Stimulated activated CD4-positive, alpha-beta T cell treated with anti-CD3 and anti-CD28 coated beads, Interleukin-1b, Interleukin-23, amount 100 ng/mL, for 4 hours (primary cell): ENCODE measurements at places on chromosomes 12 and 14.

GRCh38 chr12:63897931-63898330 lies 53.4 kb downstream of the SRGAP1 start:
- no peak for DNase-seq

DNA sequence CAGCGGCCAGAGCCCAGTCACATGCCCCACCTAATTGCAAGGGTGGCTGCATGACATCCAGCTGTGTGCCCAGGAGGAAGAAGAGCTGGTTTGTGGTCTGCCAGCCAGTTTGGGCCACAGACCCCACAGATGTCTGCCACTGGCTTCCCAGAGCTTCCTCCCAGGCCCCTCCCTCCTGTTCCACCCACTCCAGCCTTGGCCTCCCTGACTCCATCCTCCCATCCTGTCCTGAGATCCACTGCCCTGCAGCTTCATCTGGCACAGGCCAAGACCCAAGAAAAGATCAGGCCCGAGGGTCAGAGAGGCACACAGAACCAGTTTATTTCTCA lies 5.9 kb downstream of the NGB start:
- no peak for DNase-seq

GRCh38 chr12:125148316-125148715 lies 83.1 kb downstream of the AACS start:
- no peak for DNase-seq

- DNase-seq: no peak
Observed at GRCh38 chr14:103141117-103141796, 18.0 kb downstream of the TNFAIP2 start.

GRCh38 chr12:52924764-52925716 lies 20.2 kb upstream of the KRT8 start:
- no peak for DNase-seq

DNA sequence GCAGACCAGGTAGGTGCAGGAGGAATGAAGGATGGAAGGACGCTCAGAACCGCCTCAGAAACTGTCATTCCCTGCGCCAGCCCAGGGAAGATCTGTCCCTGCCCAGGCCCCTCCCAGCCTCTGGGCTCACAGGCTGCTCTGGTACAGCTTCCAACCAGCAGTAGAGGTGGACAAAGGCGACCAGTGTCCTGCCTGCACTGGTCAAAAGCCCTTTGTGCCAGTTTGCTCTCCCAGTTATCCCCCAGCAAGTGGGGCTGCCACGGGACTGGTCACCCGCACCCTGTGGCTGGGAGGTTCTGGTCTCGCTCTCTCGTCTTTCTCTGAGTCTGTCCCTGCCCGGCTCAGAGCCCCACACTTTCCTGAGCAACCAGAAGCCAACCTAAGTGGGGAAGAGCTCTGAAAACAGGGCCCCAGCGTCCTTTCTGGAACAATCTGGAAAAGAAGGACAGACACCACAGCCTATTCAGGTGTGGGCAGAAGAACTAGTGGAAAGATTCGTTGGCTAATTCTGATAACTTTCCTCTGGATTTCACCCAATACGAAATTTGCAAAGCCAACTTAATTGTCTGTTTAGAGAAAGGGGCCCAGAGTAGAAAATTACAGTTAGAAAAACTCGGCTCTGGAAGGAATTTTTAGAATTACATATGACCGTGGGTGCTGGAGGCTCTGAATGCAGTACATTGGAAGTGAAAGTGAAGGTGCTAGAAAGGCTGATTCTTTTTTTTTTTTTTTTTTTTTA lies 21.7 kb downstream of the SNRNP35 start:
- no peak for DNase-seq

DNA sequence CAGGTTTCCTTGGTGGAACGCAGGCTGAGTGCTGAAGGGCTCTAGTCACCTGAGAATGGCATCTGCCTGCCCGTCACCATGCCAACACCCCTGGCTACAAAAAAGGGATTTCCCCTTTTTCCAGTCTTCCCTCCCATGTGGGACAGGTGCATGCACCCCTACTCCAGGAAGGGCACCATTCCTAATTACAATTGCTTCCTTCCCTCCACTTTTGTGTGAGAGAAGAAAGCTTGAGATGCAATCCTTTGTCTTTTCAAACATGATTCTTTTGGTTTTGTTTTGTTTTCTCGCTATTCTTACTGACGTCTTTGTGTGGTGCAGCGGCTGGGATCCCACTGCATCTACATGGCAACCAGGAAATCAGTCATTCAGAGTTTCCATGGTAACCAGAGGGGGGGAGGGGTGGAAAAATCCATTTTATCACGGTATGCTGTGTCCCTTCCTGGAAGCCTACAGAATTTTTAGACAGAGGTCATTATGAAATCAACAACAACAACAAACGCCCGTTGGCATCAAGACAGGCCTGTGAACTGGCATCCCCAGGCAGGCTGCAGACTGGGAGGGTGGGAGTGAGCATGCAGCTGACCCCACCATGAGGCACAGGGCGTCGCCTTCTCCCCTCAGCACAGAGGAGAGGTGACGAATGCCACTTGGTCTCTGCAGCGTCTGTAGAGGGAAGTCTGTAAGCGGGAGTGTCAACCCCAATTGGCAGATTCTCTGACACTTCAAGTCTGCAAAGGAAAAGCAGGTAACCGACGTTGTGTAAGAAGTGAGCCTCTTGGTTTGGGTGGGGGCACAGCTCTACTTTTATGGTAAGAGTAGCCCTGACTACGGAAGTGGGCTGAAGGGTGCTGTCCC lies 13.6 kb upstream of the GNG2 start:
- peak; percentile 78 for DNase-seq

- no peak for DNase-seq
Observed at GRCh38 chr14:62143245-62143644, 381.0 kb downstream of the SNAPC1 start.

DNA sequence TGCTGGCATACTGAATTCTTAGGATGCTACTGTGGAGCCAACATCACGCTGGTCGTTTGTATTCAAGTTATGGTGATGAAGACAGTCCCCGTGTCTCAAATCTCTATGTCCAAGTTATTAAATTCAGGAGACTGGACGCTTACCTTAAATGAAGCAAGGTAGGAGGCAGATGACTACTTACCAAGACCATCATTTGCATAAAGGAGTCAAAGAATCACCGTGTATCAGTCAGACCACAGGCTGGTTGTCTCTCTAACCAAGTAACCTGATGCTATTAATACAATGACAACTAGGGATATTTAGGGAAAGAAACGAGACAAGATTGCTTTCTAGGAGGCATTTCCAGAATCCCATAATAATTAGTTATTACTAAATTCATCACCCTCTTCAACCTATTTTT lies 78.1 kb upstream of the FRMD6 start:
- no peak for DNase-seq

GRCh38 chr14:102505000-102505619 lies 4.5 kb downstream of the ANKRD9 start:
- no peak for DNase-seq

DNA sequence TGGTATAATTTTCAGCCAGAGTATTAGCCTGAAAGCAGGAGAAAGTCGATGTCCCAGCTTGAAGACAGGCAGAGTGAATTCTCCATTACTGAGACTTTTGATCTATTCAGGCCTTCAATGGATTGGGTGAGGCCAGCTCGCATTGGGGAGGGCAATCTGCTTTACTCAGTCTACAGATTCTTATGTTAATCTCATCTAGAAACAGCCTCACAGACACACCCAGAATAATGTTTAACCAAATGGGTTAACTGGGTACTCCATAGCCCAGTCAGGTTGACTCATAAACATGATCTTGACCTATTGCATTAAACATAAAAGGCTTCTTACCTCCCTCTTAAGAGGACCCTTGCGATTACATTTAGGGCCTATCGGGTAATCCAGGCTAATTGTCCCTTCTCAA lies 118.0 kb downstream of the KTN1 start:
- DNase-seq: no peak

DNA sequence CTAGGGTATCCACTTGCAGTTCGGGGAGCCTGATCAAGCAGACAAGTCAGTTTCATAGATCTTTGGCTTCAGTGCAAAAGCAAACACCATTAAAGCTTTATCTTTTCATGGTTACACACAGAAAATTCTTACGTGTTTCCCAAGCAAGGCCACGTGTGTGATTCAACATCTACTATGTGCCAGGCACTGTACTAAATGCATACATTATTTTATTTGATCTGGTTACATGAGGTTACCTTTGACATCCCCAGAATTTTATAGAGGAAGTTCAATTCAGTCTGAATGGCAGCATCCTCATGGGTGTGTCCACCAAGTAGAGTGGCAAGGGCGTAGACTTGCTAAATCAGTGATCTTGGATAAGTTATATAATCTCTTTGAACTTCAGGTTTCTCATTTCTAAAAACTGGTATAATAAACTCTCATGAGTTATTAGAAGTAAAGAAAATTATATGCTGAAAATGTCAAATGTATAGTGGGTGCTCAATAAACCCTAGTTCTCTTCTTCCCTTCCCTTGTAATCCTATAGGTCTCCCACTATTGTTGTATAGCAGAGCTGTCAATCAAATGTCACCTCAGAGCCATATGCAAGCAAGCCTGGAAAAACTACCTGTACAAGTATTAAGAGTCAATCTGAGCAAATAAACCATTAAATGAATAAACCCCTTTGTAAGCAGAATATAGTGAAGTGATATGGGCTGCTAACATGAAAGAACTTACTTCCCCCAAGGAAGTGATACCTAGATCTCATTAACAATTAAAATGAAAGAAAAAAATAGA lies 50.3 kb upstream of the TMX1 start:
- DNase-seq: no peak

GRCh38 chr12:121799842-121800693 lies 3.7 kb upstream of the SETD1B start:
- DNase-seq: peak; percentile 88

DNA sequence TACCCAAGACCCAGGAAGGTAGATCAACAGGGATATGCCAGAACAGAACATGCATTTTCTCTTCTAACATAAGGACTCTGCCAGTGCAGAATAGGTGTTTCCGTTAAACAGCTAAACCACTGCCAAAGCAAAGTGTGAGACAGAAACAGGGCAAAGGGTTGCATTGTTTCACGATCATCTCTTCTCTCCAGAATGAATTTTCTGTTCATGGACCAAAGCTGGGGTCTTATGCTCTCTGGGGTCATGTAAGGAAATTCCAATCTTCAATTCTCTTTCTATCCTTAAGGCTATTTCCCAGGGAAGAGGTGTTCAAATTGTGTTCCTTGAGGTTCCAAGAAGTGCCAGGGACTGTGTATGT lies 10.9 kb downstream of the PSMB5 start:
- DNase-seq: no peak

- DNase-seq: no peak
Observed at GRCh38 chr14:79584679-79585078, 626.6 kb downstream of the DIO2 start.

GRCh38 chr14:69132513-69133181 lies 20.3 kb downstream of the DCAF5 start:
- no peak for DNase-seq

GRCh38 chr14:50381823-50382287 lies 14.8 kb downstream of the CDKL1 start:
- DNase-seq: no peak

DNA sequence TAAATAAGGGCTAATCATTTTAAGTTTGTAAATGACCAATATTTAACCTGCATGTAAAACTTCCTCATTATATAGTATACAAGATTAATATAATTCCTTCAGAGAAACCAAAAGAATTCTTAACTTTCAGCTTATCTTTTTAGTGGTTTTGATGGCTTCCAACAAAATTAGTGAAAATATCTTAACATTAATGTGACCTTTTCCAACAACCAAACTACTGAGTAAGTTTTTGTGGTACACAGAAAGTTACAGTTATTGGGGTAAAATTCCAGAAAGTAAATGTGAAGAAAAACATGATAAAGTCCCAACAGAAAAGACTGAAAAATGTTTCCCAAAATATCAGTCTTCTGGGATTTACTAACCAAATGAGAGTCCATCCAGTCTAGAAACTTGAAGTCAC lies 111.0 kb upstream of the PDE3A start:
- DNase-seq: no peak

GRCh38 chr14:70602254-70602653 lies 1.8 kb upstream of the MED6 start:
- DNase-seq: no peak

GRCh38 chr12:121712461-121713256 lies at the start of gene TMEM120B:
TMEM120B (plus strand) TSS chr12:121712752; CDS start chr12:121712896, 144 bp downstream.
- peak; percentile 81 for DNase-seq

DNA sequence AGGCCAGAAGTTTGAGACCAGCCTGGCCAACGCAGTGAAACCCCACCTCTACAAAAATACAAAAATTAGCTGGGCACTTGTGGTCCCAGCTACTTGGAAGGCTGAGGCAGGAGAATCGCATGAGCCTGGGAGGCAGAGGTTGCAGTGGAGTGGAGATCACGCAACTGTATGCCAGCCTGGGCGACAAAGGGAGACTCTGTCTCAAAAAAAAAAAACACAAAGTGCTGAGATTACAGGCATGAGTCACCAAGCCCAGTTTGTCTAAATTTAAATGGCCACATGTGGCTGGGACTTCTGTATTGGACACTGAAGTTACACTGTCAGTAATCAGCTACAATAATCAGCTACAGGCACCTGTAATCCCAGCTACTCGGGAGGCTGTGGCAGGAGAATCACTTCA lies 100.9 kb upstream of the AEBP2 start:
- no peak for DNase-seq

DNA sequence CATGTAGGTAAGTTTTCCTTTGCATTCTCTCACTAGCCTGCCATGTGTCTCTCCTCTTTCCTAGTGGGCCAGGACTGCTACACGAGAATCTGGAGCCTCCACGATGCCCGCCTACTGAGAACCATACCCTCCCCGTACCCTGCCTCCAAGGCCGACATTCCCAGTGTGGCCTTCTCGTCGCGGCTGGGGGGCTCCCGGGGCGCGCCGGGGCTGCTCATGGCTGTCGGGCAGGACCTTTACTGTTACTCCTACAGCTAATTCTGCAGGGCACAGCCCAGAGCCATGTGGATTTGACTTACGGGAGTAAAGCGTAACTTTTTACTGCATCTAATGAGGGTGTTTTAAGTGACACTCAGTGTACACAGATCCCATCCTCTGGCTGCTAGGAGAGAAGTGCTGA lies 32.3 kb downstream of the DCAF4 start:
- DNase-seq: no peak

- no peak for DNase-seq
Observed at GRCh38 chr14:71408362-71409030, 501.2 kb downstream of the PCNX1 start.

- no peak for DNase-seq
Observed at GRCh38 chr14:97441740-97442362, 644.7 kb downstream of the VRK1 start.

DNA sequence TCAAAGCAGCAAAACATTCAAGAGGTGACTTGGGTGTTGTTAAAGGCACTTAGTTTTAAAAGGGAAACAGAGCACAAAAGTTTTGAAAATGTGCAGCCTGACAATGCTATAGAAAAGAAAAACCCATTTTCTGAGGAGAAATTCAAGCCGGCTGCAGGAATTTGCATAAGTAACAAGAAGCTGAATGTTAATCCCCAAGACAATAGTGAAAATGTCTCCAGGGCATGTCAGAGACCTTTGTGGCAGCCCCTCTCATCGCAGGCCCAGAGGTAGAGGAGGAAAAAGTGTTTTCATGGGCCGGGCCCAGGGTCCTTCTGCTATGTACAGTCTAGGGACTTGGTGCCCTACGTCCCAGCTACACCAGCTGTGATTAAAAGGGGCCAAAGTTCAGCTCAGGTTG lies 167.9 kb downstream of the PPFIA2 start:
- no peak for DNase-seq

- DNase-seq: no peak
Observed at GRCh38 chr12:123919980-123920360, 52.7 kb downstream of the CCDC92 start.

GRCh38 chr12:56628671-56629458 lies 1.3 kb downstream of the BAZ2A start:
- DNase-seq: peak; percentile 39

GRCh38 chr14:87687420-87687819 lies 305.6 kb downstream of the GALC start:
- no peak for DNase-seq
